ENCODE measurements at places on chromosomes 5 and 9.

DNA sequence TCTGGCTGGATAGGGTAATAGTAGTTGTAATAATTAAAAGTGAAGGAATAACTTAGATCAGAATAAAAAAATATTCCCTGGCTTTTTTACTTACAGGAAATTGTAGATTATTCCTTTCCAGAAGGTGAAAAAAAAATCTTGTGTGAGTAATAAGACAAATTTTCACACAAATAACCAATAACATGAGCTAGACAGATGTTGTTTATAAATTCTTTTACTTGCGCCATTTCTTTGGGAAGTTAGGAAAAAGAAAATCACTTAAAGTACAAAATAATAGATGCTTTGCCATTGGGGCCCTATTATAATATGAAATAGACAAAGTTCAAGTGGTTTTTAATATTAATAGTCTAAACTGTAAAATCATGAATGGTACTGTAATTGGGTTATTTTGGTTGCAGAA is 204.1 kb downstream of the ARRDC3 start:
- DNase-seq, result no peak

DNA sequence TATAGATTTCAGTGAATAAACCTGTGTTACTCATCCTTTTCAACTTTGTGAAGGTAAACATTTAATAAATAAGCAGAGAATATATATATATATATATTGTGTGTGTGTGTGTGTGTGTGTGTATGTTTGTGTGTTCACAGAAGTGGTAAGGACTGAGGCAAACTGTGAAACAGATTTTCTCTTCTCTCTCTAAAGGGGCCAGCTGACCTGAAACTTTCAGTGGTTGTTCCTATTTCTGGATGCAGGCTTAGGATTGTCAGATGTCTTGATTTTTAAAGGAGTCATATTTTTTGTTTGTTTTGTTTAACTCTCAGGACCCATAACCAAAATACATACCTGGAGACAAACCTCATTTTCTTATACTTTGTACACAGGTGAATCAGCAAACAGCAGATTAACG is 714.9 kb upstream of the MEF2C start:
- DNase-seq, result no peak

GRCh38 chr9:114799441-114799840 is 6.4 kb downstream of the TNFSF15 start:
- DNase-seq, result no peak

DNA sequence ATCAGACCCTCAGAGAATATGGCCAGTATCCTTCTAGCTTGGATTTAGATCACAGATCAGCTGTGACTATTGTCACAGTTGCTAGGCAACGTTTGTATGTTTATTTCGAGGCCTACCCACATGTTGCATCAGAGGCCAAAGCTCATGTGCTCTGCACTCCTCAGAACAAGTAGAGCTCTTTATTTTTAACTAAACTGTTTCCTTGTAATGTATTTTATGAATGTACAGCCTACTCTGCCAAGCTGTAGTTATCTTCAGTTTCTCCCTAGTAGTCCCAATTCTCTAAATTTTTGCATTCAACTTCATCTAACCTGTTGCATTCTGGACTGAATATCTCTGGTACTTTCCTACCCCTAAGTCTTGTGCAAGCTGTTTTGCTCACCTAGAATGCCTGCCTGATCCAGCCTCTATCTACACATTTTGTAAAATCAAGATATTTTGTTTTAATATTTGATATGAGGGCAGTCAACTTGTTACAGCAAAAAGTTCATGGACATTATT is 52.8 kb downstream of the CAST start:
- no peak for DNase-seq

DNA sequence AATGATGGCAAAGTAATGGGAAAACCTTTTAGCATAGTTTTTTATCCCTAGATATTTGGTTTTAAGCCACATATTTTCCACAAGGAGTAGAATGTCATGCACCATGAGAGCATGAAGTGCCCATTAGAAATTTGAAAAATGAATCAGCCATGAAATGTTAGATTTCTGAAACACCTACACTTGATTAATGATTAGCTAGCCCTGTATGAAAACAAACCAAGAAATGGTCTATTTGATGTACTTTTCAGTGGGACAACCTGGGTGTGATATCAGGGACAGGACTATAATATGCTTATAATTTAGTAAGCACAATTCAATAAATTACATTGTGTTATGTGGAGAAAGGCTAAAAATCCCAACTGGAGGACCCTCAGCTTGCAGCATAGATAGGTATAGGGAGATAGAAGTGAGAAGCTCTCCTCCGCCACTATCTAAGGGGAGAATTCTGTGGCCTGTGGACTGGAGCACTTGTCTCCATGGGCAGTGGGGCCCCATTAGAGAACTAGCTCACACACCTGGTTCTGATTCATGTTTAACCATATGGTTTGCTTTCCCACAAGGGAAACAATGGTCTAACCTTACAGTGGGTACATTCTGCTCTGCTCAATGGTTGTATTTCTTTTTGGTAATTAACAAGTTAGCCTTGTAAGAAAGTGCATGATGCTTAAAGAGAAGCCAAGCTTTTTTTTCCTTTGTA is 35.2 kb downstream of the NUP214 start:
- no peak for DNase-seq

DNA sequence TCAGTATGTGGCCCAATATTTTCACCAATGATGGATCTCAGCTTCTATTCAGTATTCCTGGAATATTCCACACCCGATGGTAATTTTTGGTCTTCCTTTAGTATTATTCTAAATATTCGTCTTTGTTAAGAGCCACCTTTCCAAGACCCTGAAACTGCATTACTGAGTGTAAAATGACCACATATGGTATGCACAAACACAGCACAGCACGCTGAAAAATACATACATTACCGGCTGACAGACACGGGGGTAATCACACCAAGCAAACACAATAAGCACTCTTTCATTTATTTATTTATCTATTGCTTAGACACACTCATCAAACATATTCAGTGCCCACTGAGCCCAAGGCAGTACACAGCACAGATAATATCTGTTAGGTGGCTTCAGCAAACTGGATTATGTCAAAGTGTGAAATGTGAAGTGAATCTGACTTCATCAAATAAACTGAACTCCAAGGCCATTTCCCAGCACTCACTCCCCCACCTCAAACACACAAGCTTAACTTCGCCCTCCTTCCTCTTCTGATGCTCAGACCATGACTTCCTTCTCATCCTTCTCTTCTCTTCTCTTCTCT is 1637.8 kb upstream of the C9orf72 start:
- no peak for DNase-seq

DNA sequence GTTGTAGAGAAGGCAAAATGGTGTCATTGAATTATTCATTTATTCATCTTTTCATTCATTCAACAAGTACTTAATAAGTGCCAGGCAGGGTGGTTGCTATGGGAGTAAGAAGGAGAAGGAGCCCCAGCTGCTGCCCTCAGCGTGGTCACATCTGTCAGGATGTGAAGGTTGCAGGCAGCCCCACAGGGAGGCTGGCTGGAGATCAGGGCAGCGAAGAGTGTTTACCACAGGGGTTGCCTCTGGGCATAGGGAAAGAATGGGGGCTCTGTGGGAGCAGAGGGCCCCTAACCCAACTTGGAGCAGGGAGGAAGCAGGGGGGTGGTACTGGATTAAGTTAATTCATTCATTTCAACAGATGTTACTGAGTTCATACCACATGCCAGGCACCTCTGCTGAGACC is 6.0 kb downstream of the PCDH12 start:
- no peak for DNase-seq

- DNase-seq, result no peak
Measured at GRCh38 chr5:29148073-29148472, 2045.4 kb upstream of the CDH6 start.

DNA sequence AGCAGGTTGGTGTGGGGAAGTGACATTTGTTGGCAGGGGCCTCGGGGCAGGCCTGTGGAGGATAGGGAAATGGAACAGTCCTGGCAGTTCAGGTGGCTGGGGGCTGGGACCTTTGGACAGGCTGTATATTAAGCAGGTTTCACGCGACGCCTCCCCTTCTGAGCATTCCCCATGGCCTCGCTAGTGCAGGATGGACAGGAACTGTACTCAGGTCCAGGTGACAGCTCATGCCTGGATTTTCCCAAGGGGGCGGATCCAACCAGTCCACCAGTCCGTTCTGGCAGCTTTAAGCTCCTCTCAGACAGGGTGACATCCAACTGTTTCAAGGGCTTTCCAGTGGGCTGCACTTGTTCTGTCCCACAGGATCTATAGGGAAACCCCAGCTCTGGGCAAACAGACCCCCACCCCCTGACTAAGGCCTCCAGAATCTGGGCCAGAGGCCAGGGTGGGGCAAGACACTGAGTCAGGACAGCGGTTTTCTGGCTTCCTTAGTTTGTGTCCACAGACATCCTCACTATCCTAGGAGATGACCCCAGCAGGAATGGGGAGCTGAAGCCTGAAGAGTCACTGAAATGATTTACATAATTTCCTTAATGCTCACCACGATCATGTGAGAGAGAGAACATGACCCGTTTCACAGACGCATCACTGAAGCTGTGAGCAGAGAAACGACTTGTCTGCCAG is 20.9 kb downstream of the CSF2 start:
- no peak for DNase-seq

DNA sequence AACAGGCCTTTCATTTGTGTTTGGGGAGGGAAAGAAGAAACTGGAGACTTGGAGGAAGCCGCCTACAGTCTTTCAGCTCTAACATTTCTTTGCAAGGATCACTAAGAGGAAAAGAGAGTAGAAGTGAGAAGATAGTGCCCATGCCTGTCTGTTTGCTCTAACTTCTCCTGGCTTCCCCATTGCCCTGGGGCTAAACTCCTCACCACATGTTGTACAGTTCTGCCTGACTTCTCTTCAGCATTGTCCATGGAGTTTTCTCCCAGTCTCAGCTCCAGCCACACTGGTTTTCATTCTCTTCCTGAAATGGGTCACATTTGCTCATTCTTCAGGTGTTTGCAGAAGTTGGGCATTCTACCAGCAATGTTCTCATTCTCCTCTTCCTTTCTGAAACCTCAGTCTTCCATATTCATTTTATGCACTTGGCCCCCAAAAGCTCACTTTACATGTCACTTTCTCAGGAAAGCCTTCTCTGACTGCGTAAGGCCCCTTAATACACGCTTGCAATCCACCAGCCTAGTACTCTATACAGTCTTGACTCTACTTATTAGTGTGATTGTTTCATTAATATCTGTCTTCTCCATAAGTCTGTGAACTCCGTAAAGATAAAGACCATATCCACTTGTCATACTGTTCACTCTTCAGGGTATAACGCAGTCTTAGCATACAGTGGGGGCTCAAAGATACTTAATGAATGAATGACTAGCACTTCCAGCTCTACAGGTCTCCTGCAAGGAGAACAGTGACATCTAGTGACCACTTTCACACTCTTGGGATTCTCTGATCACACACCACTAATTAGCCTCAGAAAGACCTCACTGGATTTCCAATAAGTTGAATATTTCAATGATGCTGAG is 40.2 kb upstream of the TRIM32 start:
- DNase-seq, result no peak

DNA sequence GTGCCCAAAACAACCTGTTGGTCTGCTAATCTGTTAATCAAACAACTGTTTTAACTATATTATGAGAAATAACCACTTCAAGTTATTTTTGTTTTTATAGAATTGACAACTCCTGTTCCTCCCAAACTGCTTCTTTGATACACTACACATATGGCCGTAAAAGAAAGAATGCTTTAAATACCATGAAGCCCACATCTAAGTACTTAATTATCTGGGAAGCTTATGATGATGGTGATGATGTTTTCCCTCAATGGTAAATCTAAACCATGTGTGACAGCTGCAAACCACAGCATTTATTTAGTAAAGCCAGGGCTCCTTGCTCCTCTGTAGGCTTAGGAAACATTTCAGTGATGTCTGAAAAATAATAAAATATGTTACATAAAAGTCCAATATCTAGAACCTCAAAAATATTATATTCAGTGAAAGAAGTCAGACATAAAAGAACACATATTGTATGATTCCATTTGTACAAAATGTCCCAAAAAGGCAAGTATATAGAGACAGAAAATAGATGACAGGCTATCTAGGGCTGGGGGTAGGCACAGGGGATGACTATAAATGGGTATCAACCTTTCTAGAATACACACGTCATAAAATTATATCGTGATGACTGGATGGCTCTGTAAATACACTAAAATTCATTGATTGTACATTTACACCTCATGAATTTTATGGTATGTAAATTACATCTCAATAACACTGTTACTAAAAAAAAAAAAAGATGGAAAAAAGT is 154.1 kb downstream of the EFNA5 start:
- no peak for DNase-seq
